LNCaP clone FGC (cell line): ENCODE measurements at places on chromosomes 12 and 14.

DNA sequence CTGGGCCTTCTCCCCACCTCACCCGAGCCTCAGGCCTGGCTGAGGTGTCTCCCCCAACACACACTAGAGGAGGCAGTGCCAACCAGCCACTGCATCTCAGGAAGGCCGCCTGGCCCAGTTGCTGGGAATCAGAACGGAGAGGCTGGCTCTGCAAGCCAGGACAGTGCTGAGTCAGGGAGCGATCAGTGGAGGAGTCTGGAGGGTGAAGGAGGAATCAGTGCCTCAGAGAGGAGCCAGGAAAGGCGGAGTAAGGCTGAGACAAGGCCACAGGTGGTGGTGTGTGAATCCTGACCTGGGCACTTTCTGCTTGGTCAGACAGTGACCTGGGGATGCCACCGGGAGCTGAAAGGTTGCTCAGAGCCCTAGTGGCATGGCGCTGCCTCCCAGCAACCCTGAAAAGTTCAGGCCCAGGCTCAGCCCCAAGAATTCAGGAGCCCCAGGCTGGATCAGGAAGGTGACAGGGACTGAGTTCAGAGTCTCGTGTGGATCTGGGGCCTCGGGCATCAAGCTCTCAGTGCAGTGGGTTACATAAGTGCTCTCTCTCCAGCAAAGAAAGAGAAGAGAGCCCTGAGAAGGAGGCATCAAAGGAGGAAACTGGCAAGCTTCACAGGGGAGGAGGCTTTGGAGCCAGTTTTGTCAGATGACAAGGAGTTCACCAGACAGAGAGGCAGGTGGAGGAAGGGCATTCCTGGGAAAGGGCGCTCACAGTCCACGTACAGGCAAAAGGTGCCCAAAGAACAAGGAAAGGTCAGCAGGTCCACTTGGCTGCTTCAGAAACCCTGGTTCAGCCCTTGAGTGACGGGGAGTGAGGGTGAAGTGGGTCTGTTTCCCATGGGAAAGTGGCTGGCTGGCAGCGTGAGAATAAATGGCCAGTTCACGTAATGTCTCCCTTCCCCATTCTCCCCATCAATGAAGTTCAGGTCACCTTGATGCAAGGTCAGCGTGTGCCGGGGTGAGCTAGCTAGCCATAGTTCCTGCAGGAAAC lies 87.8 kb downstream of the ZFP36L1 start:
- no peak for DNase-seq

- no peak for DNase-seq
These were observed 9.0 kb upstream of the PPTC7 start for GRCh38 chr12:110592078-110592477.

DNA sequence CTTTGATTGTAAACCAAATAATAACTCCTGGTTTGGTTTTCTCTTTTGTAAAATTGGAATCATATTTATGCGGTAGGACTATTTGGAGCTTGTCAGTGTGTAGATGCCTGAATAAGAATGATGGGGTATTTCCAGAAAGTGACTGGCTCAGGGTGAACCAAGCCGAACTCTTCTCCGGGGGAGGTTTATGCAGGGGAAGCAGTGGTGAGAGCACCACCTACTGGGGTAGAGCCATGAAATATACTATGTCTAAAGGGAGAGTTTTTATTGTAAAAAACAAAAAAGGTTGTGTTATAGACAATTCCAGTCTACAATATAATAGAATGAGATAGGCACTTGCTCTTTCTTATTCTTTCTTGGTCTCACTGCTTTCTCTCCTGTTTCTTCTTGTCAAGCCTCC lies 222.9 kb upstream of the SLC16A7 start:
- DNase-seq: no peak

DNA sequence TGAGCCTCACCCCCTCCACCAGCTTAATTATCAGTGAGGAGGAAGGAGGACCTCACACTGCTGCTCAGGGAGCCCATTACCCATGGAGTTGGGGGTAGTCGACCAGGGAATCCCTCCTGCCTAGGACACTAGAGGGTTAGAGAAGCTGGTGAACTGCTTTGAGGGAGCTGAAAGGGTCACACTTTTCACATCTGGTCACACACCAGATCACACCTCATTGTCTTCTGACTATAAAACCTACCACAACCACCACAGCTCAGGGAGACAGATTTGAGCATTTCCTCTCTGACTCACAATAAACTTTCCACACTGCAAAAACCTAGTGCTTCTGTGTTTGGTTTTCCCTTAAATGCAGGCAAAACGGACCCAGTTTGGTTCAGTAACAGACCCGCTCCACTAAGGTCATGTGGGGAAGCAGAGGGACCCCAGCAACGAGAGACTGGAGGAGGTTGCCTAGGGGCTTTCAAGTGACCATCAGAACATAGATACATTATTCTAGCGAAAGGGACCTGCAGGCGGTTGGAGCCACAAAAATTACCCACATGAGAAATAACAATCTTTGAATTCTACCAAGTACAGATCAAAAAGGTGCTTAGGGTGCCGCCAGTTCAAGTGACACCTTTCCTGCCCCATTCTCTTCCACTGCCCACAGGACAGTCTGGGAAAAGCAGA lies 151.4 kb upstream of the AVPR1A start:
- no peak for DNase-seq

DNA sequence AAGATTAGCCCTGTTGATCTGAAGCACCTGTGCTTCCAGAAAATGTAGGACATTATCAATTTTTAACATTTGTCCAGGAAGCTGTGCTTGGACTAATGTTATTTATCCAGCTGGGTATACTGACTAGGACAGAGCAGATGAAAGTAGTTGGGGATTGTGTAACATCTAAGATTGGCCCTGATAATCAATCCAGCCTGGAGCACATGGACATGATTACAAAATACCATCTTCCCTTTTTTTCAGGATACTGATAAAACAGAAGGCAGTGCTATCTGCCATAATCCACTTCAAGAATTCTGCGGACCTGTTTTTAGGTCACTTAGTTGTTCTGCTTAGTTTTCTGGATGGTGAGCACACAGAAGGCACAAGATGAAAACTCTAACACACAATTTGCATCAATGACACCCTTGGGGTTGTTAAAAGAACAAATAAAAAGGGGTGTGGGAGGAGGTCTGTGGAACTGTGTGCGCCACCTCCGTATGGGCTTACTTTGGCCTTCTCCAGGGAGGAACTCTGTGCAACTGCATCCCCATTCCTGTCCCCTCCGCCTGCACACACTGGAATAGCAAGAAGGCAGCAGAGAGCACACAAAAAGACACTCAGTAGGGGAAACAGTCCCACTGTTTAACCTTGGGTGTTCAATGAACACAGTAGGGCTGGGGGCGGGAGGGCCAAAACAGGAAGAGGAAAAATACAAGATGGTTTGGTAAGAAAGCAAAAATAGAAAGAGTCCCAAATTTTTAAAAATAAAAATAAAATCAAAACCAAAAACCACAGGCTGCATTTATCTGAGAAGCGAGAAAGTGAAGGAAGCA lies 31.1 kb upstream of the DUSP6 start:
- DNase-seq: peak; percentile 57

DNA sequence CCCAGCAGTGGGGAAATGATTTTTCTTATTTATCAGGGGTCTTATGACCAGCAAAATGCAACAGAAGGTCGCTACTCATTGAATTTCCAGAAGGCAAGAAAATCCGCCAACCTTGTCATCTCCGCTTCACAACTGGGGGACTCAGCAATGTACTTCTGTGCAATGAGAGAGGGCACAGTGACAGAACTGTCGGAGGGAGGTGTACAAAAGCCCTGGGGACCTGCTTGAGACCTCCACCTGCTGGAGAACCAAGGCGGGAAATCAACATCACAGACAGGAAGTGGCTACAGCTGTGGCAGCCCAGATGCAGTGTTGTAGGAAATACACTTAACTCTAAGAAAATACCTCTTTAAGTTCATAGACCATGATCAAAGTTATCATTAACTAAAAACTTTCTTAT lies 250.9 kb upstream of the OR4E1 start:
- no peak for DNase-seq

GRCh38 chr12:122283680-122284079 lies 17.4 kb upstream of the VPS33A start:
- DNase-seq: no peak

DNA sequence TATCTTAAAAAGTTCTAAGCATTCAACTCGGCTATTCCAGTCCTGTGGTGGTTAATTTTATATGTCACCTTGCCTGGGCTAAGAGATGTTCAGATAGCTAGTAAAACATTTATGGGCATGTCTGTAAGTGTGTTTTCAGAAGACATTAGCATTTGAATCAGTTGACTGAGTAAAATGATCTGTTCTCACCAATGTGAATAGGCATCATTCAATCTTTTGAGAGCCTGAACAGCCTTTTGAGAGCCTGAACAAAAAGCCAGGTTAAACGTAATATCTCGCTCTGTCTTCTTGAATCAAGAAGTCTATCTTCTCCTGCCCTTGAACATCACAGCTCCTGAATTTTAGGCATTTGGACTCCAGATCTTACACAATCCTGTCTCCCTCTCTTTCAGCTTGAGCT lies 1266.1 kb downstream of the LRFN5 start:
- peak; percentile 10 for DNase-seq

GRCh38 chr14:67525389-67525788 lies 7.7 kb upstream of the PLEKHH1 start:
- DNase-seq: no peak

DNA sequence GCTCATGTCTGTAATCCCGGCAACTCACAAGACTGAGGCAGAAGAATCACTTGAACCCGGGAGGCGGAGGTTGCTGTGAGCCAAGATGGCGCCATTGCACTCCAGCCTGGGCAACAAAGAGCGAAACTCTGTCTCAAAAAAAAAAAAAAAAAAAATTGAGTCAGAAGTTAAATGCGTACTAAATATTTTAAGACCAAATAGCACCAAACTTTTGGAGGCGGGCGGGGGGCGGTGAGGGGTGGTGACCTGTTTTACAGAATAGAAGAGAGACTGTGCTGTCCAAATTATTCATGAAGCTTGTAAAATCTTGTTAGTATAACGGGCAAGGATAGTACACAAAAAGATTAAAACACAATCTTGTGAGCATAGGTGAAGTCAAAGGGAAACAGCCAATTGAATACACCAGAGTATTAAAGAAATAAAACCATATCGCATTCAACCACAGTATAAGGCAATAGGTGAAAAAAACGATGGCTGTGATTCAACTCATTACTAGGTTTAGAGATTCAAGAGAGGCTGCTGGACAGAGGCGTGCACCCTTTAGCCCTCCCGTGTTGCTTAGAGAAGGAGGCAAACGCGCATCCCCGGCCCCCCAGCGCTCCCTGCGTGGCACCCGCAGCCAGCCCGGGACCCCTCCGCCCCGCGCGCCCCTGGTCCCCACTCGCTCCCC lies 571 bp downstream of the ZNF891 start:
- peak; percentile 8 for DNase-seq

- DNase-seq: no peak
These were observed 132.3 kb downstream of the ADGRD1 start for GRCh38 chr12:131085816-131086591.

DNA sequence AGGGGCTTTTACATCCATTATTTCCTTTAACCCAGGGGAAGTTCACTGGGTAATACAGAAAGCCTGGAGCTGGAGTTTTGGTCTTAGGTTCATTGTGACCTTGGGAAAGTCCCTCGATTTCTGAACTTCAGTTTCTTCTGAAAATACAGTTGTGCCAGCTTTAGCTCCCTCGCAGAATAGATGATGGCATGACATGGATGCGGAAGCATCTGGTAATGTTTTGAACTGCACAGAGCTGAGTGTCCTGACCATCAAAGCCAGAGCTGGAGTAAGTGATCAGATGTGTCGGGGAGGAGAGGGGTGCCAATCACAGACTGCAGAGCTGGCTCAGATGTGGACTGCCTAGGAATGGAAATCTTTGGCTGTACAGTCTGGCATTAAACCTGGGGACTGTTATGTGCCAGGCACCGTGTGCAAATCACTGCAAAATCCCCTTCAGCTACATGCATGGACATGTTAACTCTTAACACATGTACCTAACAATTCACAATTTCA lies 180.9 kb downstream of the ETV6 start:
- no peak for DNase-seq

DNA sequence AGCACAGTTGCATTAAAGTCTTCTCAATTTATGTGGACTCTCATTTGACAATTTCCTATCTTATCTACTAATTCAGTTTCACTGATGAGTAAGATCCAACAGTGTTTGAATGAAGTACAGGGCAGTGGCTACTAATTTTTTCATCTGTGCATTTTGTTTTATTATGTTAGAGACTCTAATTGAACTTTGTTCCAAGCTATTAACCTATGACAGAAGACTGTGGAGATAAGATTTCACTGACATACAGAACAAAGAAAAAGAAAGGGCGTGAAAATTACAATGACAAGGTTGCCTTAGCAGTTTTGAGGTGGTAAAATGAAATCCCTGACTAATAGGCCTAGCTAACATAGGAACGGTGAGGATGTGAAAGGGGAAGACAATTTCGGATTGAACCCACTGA lies 153.2 kb upstream of the SOX5 start:
- no peak for DNase-seq

- DNase-seq: no peak
These were observed 65.1 kb downstream of the SINHCAF start for GRCh38 chr12:31260840-31261239.

DNA sequence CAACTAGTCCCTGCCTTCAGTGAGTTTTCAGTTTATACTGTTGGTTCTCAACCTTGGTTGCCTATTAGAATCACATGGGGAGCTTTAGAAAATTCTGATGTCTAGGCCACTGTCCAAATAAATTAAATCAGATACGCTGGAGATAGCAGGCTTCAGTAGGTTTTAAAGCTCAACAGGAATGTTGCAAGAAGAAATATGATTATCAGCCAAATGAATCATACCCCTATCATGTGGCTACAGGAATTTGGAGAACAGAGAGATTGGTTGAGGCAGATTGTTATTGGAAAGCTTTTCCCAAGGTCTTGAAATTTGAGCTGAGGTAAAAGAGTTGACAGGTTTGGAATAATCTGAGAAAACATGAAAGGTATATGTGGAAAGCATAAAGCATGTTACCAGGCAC lies 125.3 kb downstream of the WIF1 start:
- no peak for DNase-seq

- DNase-seq: no peak
These were observed 5.5 kb upstream of the CISTR start for GRCh38 chr12:53757101-53757770.

GRCh38 chr14:101246894-101247841 lies 314.1 kb upstream of the DIO3 start:
- DNase-seq: no peak

- DNase-seq: no peak
These were observed 430.7 kb upstream of the DCN start for GRCh38 chr12:91613223-91613779.

GRCh38 chr12:114269153-114269552 lies 136.8 kb downstream of the TBX5 start:
- no peak for DNase-seq

- no peak for DNase-seq
These were observed 274.3 kb upstream of the FAR2 start for GRCh38 chr12:28874758-28875157.
